A549 treated with CORT108297 at 1 μM for 4 hours (cell line): ENCODE measurements at places on chromosomes 6 and 20. TPM values are rescaled to one million over a fixed set of nuclear protein-coding genes. Genes with fewer than 3 reads are reported as not detected.

BPI gene
- not detected in 5 replicates for total RNA-seq

ACTL10 gene
- 0.05 TPM in 1 of 5 replicates, not detected in the others for total RNA-seq

MED23 gene
- 6.2 to 7.9 TPM (median 7.1 TPM) in 5 replicates for total RNA-seq

ERVFRD-1 gene
- total RNA-seq = not detected in 5 replicates
